Right ventricle myocardium inferior (tissue), 1 donor: ENCODE measurements at places on chromosomes 2 and 18. TPM values are rescaled to one million over a fixed set of nuclear protein-coding genes. Genes with fewer than 3 reads are reported as not detected.

Gene DTNA
- total RNA-seq, result 153 TPM

- no peak for DNase-seq
Observed at GRCh38 chr18:10454681-10455557, 484 bp downstream of the APCDD1 start.

Gene LOXHD1
- 0.35 TPM for total RNA-seq

GRCh38 chr2:148987286-148987685 lies 51.2 kb upstream of the LYPD6B start:
- DNase-seq, result no peak

DNA sequence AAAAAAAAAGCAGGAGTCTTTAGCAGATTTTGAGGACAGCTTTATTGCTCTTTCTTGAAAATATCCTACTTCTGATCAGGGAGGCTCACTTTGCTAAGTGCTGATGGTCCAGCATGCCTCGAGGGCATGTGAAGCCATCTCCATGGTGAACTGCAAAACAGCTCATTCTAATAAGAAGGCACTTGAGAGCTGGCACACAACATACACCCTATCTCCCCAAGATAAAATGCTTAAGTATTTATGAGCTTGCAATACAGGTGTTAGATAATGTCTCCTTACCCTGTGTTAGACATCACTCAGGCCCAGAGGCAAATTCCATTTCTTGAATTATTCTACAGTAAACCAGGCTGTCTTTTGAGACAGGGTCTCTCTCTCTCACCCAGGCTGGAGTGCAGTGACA lies 2.7 kb downstream of the ENOSF1 start:
- DNase-seq, result no peak

GRCh38 chr2:166805753-166806152 lies 82.5 kb upstream of the XIRP2 start:
- no peak for DNase-seq

- no peak for DNase-seq
Observed at GRCh38 chr18:78445880-78446279, 533.7 kb upstream of the SALL3 start.

DNA sequence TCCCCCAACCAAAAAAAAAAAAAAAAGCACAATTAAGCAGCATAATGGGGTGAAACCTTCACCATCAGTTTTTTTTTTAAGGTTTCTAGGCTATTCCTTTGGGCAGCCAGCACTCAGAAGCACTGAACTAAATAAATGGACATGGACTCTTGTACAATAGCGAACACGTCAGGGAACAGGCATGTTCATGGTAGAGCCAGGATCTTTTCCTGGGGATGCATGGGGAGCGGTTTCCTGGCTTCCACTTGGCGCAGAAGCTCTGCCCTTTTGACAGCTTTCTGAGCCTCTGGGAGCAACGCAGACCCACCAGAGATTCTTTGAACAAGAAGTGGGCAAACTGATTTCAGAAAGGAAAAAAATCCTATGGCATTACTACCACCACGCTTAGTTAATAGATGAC lies 35.0 kb downstream of the ALPK2 start:
- no peak for DNase-seq

DNA sequence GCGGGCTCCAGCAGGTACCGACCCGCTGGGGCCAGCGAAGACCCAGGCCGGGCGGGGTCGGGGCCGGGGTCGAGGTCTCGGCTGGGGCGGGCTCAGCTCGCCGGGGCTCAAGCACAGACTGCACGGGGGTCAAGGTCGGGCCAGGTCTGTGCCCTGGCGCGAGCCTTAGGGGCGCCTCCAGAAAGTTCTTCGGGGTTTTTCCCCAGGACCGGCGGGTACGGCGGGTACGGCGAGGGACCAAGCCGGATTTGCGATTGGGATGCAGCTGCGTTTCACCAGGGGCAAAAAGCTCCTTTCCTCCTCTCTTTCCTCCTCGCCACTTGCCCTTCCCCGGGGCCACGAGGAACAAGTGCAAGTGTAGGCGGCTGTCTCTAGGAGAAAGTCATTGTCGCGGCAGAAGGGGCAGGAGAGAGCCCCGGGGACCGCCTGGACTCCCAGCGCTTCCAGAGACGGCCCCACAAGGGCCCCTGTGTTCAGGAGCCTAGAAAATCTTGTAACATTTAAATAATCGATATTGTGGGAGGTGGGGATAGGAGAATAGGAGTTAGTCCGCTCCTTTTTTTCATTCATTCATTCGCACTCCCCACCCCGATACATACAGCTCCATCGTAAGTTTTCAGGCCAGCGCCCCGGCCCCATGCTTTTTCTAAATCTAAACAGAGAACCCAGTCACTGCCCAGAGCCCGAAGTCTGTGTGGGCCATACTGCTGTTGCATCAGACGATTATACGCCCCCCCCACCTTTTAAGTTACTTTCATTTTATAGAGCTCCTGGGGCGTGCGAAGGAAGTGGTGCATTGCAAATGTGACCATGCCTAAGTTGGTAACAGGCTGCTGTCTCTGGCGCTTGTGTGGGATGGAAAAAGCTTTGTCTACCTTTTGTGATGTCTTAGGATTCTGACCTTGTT lies 679 bp downstream of the PMAIP1 start:
- DNase-seq, result no peak
